ENCODE measurements at places on chromosomes 1 and 21.

DNA sequence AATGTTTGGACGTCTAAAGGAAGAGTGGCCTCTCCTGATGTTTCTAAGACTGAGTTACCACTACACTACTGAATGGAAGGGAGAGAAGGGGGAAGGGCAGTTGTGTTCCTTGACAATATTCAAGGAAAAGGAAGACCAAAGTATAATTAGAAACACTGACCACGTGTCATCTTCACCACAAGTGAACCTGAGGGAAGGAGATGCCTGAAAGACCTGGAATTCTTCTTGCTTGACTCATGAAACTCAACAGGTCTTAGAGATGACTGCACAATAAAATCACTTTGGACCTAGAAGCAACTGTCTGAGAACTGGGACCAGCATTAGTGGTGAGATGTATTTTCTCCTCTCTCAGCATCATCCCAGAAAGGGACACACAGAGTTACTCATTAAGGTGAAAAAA is 56.7 kb downstream of the PTPN14 start:
- DNase-seq, result no peak

- DNase-seq, result no peak
These were observed 91.4 kb upstream of the DEPDC1 start for GRCh38 chr1:68588304-68588703.

DNA sequence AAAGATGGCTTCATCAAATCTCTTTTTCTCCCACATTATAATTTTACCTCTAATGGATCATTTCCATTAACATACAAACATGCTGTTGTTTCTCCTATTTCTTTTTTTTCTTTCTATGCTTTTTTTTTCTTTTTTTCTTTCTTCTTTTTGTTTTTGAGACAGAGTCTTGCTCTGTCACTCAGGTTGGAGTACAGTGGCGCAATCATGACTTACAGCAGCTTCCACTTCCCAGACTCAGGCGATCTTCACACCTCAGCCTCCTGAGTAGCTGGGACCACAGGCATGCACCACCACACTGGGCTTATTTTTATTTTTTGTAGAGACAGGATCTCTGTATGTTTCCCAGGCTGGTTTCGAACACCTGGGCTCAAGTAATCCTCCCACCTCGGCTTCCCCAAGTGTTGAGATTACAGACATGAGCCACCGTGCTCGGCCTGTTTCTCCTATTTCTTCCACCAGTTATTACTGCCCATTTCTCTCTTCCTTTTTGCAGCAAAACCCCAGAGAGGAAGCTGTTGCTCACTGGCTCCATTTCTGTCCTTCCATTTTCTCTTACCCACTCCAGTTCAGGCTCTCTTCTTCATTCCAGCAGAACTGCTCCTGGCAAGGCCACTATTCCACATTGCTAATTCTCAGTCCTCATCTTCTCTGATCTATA is 32.1 kb upstream of the OPRD1 start:
- DNase-seq, result no peak

DNA sequence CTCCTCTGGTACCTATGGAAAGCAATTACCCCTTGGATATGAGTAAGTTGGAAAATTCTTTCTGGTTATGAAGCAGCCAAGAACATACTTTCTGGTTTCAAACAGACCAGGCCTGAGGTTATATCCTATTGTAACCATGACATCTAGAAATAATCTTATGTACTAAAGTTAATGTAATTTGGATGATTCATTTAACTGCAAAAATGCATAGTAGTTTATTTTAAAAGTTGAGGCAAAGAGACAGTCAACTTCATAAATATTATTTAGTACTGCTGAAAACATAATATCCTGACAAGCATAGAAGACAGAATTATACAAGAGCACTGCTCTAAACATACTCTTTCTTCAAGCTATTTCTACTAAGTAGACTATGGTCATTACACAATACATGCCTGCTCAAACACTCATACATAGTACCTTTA is 25.5 kb downstream of the ODF2L start:
- DNase-seq, result no peak

GRCh38 chr1:228850141-228851100 is 115.1 kb downstream of the RHOU start:
- DNase-seq, result no peak

- DNase-seq, result no peak
These were observed 93.8 kb upstream of the TMPRSS2 start for GRCh38 chr21:41601573-41602368.

GRCh38 chr1:236139495-236139894 is 2.8 kb upstream of the GPR137B start:
- no peak for DNase-seq

GRCh38 chr1:91714867-91715381 is 171.0 kb downstream of the TGFBR3 start:
- no peak for DNase-seq

- no peak for DNase-seq
These were observed 894 bp downstream of the TCEA3 start for GRCh38 chr1:23423415-23424292.

DNA sequence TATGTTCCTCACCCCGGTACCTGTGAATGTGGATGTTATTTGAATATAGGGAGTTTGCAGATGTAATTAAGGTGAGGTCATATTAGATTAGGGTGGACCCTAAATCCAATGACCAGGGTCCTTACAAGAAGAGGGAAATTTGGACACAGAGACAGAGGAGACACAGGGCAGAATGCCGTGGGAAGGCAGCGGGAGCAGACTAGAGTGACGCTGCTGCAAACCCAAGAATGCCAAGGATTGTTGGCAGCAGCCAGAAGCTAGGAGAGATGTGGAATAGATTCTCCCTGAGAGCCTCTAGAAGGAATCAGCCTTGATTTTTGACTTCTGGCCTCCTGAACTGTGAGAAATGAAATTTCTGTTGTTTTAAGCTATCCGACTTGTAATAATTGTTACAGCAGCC is 53.6 kb downstream of the SPATA46 start:
- DNase-seq, result no peak

DNA sequence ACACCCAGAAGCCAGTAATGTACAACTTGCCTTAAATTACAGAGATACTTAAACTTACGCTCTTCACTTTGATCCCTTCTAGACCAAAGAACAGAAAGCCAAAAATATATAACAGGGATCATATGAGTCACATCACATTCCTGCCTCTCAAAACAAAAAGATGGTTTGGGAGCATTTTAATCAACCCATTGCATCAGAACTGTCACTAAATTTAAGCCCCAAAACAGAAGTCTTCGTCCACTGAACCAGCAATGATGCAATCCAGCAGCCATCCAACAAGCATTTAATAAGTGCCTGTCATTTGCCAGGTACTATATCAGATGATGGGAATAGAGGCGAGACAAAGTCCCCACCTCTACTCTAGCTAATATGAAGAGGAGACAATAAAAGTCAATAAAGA is 42.7 kb upstream of the GLIS1 start:
- no peak for DNase-seq

GRCh38 chr1:150528196-150528595 is 12.6 kb downstream of the FALEC start:
- DNase-seq, result no peak

DNA sequence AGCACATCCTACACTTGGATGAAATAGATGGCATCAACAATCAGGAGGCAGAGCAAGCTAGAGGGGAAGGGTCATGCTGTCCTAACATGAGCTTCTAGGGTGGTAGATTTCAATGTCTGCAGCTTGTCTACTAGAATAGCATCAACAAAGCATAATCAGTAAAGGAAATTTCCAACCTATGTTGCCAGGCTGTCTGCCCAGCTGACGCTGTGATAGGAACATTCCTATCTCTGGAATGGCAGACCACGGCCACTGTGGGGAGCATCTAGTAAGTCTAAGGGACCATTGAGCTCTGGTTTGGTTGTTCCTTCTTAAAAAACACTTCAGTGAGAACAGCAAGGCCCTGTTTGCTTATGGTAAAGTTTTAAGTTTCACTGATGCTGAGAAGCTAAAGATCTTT is 206.8 kb downstream of the PAPPA2 start:
- DNase-seq, result no peak

DNA sequence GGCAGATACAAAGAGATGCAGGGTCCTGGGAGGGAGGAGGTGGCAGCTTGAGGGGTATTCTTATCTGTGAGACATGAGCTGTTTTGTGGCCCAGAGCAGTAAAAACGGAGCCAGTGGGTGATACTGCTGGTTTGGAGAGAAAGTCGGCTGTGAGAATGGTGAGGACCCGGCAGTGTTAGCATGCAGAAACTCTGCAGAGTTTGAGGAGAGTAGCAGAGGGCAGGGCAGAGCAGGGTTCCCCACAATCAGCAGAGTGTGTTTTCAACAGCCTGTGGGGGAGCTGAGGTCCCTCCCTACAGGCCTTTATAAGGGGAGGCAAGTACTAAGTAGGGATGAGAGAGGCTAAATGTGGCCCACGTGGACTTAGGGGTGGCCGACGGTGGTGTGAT is 423 bp downstream of the SLAMF8 start:
- no peak for DNase-seq

- no peak for DNase-seq
These were observed 52.6 kb upstream of the PTGFRN start for GRCh38 chr1:116857092-116857491.

- no peak for DNase-seq
These were observed 195.1 kb downstream of the PTPRC start for GRCh38 chr1:198833706-198834503.

DNA sequence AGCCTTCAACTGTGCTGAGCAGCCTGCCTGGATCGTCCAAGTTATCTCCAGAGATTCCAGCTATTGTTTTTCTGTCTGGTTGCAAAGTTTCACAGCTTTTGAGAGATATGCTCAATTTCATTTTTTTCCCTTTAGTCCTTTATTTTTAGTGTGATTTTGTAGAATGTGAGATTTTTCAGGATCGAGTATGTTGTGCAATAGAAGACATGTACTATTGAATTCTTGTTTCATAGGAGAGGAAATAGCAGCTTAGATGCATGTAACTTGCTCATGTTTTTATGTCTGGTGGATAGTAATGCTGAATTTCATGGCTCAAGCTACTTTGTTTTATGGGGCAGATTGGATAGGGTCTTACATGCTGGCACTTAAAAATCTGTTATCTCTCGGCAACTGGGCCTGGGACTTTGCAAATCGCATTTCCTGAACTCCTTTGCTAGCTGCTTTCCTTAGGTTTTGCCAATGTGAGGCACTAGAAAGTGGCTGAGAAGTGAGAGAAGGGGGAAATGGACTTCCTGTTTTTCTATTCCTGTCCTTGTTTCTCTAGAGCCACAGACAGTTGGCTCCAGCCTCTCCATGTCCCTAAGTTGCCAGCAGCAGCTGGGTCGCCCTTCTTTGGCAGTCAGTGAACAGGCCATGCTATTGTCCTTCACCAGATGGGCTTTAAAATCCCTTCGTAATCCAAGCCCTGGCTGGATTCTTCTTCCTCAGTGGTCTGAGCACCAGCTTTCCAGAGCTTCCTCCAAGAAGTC is 101.4 kb upstream of the PDE4B start:
- DNase-seq, result no peak

DNA sequence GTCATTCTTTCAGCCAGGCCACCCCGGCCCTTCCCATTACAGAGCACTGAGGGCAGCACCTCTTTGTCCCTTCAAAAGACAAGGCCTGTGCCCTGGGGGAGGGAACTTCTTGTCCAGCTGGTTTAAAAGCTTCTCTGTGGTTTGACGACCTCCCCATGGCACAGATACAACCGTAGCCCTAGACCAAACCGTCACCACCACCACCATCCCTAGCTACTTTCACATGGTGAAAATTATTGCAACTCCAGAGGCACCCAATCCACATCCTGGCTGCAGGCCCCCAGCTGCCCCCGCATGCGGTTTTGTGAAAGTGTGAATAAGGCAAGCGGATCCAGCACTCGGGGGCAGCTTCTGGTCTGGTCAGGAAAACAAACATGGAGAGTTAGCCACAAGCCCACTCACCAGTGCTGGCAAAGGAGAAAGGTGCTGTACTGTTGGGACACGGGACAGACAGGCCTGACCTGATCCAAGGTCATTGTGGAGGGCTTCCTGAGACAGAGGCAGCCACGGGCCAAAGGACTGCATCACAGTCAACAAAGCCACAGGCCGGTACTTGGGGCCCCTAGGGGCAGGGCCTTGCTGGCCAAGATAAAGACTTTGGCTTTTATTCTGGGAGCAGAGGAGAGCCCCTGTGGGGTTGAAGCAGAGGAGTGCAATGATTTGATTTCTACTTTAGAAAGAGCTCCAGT is 31.2 kb downstream of the CDCA8 start:
- DNase-seq, result no peak

DNA sequence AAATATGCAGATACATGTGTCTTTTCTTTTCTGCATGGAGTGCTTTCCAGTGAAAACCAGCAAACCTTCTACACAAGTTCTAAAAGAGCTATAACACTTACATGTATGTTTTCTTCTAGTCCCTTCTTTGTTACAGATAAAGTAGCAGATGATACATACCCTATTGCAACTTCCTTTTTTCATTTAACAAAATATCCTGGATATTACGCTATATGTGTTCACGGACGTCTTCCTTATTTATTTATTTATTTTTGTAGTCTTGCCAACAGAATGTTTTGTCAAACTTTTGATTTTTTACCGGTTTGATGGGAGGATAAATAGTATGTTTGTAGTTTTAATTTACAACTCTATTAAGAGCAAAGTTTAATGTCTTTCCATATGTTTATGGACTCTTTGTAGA is 5.2 kb upstream of the GALNT2 start:
- no peak for DNase-seq

DNA sequence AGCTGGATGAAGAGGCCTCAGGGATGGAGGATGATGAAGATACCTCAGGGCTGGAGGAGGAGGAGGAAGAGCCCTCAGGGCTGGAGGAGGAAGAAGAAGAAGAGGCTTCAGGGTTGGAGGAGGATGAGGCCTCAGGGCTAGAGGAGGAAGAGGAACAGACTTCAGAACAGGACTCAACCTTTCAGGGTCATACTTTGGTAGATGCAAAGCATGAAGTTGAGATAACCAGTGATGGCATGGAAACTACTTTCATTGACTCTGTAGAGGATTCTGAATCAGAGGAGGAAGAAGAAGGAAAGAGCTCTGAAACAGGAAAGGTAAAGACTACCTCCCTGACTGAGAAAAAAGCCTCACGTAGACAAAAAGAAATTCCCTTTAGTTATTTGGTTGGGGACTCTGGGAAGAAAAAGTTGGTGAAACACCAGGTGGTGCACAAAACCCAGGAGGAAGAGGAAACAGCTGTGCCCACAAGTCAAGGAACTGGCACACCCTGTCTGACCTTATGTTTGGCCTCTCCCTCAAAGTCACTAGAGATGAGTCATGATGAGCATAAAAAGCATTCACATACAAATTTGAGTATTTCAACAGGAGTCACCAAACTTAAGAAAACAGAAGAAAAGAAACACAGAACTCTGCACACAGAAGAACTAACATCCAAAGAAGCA is 15.4 kb downstream of the L1TD1 start:
- no peak for DNase-seq

- DNase-seq, result peak; percentile 65
These were observed 15.7 kb upstream of the GLIS1 start for GRCh38 chr1:53754484-53755312.

GRCh38 chr21:29307718-29308455 is 9.2 kb downstream of the BACH1 start:
- peak; percentile 31 for DNase-seq

Measured in NAMALWA (cell line).